ENCODE measurements at places on chromosomes 6 and 20.

- no peak for DNase-seq
These were observed 547.2 kb downstream of the CD83 start for GRCh38 chr6:14664621-14665315.

- no peak for DNase-seq
These were observed 107.1 kb downstream of the TSHZ2 start for GRCh38 chr20:53079261-53079691.

GRCh38 chr6:158353883-158354877, 41.9 kb downstream of the TULP4 start:
- no peak for DNase-seq

DNA sequence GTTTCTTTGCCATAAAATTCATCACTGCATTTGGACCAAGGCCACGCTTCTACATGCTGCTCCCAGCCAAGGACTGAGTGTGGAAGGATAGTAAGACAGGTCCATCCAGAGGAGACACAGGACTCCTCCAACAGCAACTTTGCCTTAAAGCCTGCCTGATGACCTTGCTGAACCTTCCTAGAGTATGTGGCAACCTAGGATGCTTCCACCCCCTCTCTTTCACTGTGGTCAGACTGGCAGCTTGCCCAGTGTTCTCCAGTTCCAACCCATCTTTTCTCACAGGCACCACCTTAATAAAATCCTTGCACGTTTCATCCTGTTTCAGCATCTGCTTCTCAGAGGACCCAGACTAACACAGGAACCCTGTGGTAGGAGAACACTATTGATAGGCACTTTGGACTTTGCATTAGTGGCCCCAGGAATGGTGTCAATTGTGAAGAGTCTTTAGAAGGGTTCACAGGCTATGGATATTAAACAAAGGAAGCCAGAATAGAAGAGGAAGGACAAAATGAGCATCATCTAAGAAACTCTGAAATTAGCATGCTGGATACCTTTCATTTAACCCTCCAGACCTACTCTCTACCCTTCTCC, 2.4 kb upstream of the PKHD1 start:
- DNase-seq, result no peak

GRCh38 chr20:57657535-57658446, 37.6 kb upstream of the ZBP1 start:
- DNase-seq, result peak; percentile 83

GRCh38 chr6:133187657-133188453, 53.3 kb upstream of the EYA4 start:
- DNase-seq, result no peak

DNA sequence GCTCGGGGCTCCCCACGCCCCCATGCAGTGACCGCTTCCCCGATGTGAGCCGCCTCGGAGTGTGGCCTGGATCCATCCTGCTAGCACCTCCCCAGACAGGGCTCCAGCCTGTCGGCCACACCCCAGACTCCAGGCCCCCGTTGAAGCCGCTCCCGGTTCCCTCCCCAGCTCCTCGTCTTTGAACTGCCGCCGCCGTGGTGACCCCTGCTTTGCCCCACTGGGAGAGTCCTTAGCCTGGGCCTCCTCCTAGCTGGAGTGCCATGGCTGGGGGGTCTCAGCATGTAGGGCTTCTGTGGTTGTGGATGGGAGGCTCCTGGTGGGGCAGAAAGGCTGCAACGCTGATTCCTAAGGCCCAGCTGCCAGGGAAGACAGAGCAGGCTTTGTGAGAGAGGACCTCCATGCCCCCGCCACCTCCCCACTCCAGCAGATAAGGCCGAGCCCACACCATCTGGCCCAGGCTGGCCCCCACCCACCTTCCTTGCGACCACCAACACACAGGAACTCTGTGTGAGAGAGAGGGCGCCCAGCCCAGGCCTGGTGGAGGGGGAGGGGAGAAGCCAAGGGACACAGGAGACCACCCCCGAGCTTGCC, 11.4 kb downstream of the FOXS1 start:
- DNase-seq, result no peak

DNA sequence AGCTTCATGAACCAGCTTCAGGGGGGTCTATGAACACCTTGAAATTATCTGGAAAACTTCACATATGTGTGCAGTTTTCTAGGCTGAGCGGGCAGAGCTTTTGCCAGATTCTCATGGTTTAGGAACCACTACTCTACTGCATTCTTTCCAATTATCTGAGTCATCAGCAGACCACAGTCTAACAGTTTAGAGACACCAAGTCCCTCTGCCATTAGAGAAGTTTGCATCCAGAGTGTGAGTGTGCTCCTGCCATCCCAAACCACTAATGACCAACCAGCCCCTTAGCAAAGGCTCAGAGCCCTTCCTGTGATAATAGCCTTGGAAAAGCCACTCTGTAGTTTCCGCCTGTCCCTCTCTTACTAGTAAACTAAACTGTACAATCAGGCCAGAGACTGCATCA, 96.8 kb downstream of the PHACTR1 start:
- no peak for DNase-seq

DNA sequence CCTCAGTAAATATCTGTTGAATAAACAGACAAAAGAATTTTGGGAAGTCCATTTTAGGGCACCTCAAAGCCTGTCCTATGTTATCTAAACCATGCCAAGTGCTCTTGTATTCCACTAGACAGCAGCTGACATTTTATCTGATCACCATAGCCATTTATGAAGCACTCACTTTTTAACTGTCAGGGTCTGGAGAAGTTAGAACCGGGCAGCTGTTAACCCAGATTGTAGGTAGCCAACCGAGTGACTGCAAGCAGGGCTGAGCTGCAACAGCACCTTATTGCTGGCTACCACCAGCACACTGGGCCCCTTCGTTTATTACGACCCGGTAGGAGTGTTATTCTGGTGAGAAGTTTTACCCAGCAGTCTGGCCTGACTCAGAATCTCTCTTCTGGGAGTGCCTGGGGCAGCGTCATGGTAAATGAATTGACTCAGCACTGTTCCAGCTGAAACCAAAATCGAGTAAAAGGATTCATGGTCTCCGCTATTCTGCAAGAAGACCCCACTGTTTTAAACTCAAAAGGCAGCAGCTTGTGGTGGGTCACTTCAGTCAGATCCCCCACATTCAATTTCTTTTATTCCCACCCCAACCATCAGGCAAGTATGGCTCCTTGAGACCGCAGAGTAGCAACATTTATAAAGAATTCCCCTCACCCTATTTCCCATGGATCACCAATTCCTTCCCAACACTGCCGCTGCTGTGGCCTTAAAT, 1.7 kb downstream of the UBE2V1 start:
- DNase-seq, result no peak

All from head of caudate nucleus (tissue), 42 donors.